H9 (cell line): ENCODE measurements at places on chromosomes 2 and 18. TPM values are rescaled to one million over a fixed set of nuclear protein-coding genes. Genes with fewer than 3 reads are reported as not detected.
A peak's percentile ranks its signal among the peaks of the same experiment; 100 is the strongest.

GRCh38 chr2:143261986-143262385 is 132.8 kb downstream of the ARHGAP15 start:
- DNase-seq = no peak

GRCh38 chr18:29171892-29172755 is 995.2 kb upstream of the CDH2 start:
- no peak for DNase-seq

- no peak for DNase-seq
Observed at GRCh38 chr2:21599417-21599816, 475.6 kb downstream of the TDRD15 start.

DNA sequence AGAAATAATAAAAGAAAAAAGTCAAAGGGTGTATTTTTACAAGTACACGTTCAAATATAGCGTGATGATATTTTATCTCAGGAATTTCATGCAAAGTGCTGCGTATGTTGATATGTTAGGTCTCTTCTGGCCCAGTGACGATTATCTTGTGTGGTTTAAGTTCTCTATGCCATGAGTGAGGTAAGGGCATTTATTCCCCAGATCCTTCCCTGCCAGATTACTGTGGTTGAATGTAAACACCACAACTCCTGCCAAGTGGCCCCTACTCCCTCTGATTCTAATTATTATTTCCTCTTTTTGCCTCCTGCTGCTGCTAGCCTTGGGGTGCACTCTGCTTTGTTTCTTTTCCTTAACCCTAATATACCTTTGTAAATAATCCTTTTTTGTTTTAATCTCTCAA is 12.2 kb downstream of the SCN2A start:
- DNase-seq = no peak

DNA sequence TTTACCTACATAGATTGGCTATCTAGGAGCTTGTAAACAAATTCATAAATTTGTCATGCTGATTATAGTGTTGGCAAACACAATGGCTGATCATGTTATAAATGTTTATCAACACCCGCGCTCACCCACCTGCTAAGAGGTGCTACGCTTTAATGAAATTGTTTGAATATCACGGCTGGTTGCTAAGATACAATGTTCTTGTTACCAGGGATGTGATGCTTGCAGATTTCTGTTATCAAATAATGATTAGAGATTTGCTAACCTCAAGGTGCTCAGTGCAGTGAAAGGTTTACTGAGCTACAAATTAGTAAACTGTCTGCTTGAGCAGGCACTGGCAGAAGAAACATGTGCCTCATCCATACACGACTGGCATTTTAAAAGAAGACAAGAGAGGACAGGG is 160.0 kb upstream of the ZEB2 start:
- DNase-seq = no peak

- no peak for DNase-seq
Observed at GRCh38 chr2:177281400-177282180, 17.1 kb upstream of the NFE2L2 start.

- no peak for DNase-seq
Observed at GRCh38 chr2:42053791-42054701, 6.2 kb downstream of the PKDCC start.

DNA sequence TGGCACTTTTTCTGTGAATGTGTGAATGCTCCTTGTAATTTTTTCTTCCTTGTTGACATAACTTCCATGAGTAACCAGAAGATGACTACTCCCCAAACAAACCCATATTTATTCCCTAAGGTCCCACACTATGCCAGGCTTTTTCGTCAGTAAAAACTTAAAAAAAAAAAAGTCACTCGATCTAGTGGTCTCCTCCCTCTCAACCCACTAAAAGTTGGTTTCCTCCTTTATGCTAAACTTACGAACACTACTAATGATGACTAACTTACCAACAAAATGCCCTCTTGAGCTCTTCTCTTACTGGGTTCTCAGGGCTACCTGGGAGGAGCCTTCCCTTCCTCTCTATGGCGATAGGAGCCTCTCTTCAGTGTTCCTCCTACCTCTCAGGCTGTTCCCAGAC is 18.2 kb downstream of the ACVR1 start:
- DNase-seq = no peak

- DNase-seq = no peak
Observed at GRCh38 chr2:212032536-212033219, 505.9 kb downstream of the ERBB4 start.

DNA sequence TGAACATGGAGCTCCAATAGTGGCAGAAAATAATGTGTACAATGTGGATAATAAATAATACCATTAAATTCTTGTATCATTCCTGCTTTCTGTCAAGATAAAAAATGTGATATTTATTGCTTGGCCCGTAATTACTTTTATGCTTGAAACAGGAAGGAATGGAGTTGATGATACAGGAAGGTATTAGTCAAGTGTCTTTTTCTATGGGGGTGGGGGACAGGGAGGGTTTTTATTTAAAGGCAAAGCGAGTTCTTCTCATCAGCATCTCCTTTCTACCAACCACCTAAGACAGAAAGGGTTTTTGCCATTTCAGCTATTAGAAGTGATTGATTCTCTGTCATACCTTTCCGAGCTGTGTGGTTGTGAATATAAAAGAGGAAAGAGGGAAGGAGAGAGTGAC is 135.3 kb downstream of the DCC start:
- no peak for DNase-seq

DNA sequence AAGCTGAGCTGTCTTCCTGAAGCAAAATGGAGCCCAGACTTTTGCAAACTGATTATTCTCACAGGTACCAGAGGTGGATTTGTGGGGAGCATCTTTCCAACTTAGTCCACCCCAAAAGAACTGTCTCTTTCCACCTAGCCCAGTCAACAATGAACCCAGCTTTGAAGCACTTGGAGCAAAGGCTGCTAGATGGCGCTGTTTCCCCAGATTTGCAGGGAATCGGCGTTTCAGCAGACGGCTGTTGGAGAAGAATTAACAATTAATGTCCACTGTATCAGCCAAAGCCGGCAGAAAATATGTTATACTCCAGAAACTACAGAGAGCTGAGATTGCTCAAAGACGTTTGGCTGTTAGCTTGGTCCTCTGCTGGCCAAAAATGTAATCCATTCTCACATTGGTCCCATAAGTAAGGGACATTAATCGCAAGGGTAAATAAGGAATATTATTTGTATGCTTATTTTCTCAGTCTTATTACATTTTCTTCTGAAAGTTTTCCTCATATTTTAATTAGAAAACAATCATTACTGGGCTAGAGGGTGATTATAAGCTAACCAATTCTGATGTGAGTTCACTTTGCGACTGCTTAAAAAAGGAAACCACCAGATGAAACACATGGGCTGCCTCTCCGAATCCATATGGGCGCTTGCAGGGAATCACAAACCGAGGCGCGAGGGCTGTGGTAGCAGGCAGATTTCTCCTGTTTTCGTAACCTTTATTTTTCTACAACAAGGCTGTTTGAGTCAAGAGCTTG is 423.8 kb upstream of the MEX3C start:
- peak; percentile 58 for DNase-seq

GRCh38 chr2:34012715-34013302 is 413.7 kb upstream of the FAM98A start:
- DNase-seq = peak; percentile 83

- DNase-seq = no peak
Observed at GRCh38 chr18:650428-650858, 7.0 kb upstream of the TYMS start.

DNA sequence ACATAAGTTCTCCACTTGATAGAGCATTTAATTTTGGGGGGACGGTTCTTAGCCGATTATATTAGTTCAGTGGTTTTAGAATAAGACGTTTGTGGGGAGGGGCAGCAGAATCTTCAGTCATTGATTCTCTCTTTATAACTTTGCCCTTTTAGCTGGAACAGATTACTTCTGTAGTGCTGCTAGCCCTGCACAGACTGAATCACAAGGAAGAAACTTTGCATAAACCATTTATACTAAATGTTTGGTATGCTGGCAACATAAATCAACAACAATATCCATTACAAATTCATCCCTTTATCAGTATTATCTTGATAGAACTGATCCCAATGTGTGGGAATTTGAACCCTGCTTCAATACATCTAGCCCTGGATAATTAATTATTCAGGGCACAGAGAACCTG is 112.2 kb downstream of the GPD2 start:
- DNase-seq = no peak

- no peak for DNase-seq
Observed at GRCh38 chr2:236928380-236929037, 157.2 kb upstream of the COPS8 start.

DNA sequence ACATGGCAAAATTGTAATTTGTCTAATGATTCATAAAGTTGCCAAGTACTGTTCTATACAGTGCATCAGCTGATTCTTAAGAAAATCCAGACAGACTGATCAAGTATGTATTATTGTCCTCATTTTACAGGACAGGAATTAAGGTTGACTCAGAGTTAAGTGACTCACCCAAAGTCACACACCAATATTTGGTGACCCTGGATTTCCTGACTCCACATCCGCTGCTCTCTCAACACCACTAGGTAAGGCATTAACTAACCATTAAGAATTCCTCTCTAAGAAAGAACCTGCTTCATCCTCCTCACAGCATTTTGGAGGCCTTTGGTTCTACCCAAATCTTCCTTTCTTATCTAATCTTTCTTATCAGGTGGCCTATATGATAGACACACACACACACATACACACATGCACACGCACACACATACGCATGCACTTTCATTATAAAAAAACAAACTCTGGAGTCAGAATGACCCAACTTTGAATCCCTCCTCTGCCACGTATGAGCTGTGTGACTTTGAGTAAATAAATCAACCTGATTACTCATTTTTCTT is 150.8 kb downstream of the ANKRD44 start:
- no peak for DNase-seq

- no peak for DNase-seq
Observed at GRCh38 chr2:192544371-192544955, 349.7 kb upstream of the TMEFF2 start.

- DNase-seq = peak; percentile 8
Observed at GRCh38 chr2:72026819-72027425, 120.7 kb downstream of the CYP26B1 start.

DNA sequence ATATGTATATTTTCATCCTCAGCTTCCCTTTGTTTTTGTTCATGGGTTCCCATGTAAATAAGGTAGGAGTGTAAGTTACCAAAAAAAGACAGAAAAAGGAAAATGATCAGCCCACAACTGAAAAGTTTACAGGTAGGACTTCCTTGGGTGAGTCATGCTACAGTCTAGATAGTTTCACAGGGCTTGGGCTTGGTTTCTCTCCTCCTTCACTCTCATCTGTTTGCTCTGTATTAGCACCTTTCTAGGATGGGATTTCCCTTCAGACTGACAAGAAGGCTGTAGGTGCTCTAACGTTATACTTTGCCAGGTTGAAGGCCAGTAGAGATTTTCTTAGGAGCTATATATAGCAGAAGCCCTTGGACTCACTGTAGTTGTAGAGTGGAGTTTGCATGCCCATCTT is 57.9 kb downstream of the FAM171B start:
- no peak for DNase-seq

- no peak for DNase-seq
Observed at GRCh38 chr2:95343429-95344214, 46.5 kb downstream of the KCNIP3 start.

Gene KIAA2012
- not detected in 2 replicates for total RNA-seq

Gene NT5C1B
- total RNA-seq = not detected in 2 replicates

Gene RAB27B
- 0.15 and 0.24 TPM in 2 replicates for total RNA-seq

Gene G6PC2
- not detected in 2 replicates for total RNA-seq

Gene UBXN4
- 65.4 and 71.2 TPM in 2 replicates for total RNA-seq

Gene EPC2
- total RNA-seq = 31.3 and 31.5 TPM in 2 replicates

Gene ALPG
- total RNA-seq = 1.3 and 1.4 TPM in 2 replicates

Gene GNAL
- 23.8 and 24.0 TPM in 2 replicates for total RNA-seq

Gene POTEI
- 0.99 and 1.2 TPM in 2 replicates for total RNA-seq

Gene EML4
- total RNA-seq = 62.8 and 68.6 TPM in 2 replicates

Gene HAT1
- 73.0 and 75.0 TPM in 2 replicates for total RNA-seq

Gene LRATD1
- 0.31 and 0.39 TPM in 2 replicates for total RNA-seq
